Activated naive CD4-positive, alpha-beta T cell treated with anti-CD3 and anti-CD28 coated beads, Interleukin-2, amount 50 U/mL, for 16 hours (primary cell): ENCODE measurements at places on chromosomes 7 and 10.

DNA sequence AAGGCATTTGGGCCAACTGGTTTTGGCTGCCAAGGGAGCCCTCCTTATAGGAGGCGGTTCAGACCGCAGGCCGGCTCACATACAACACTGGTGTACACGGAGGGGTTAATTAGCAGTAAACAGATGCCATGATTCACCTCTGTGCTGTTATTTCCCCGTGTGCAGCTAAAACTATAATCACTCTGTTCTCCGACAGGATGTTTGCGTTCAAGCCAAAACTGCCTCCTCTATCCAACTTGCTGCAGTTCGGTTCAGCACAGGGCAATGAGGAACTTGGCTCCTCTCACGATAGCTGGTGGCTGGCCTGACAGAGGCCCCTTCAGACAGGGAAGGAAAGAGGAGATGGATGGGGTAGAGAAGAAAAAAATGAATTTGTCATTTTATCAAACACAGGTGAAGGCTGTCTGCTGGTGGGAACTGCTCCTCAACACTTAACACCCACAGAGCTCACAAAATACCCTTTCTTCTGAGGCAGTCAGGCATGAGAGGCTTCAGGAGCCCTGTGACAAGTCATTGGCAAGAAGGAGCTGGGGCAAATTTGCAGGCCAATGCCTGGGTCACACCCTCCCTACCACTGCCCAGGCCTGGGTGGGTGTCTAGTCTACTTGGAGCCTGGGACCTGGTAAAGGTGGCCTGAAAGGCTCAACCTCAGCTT lies 24.0 kb downstream of the KCNMA1 start:
- DNase-seq, result no peak

DNA sequence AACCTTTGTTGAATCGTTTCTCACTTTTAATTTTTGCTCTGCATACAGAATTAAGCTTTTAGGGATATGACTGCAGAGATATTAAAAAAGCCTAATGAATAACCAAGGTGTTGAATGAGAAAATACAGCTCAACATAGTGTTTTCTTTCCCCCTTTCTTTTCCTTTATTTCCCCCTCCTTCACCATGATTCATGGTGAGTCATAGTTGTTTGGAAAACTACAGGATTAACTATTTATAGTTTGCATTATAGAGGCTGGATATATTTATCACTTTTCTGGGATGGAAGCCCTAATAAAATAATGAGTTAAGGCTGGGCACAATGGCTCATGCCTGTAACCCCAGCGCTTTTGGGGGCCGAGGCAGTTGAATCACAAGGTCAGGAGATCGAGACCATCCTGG lies 115.0 kb downstream of the DNAJB9 start:
- no peak for DNase-seq

DNA sequence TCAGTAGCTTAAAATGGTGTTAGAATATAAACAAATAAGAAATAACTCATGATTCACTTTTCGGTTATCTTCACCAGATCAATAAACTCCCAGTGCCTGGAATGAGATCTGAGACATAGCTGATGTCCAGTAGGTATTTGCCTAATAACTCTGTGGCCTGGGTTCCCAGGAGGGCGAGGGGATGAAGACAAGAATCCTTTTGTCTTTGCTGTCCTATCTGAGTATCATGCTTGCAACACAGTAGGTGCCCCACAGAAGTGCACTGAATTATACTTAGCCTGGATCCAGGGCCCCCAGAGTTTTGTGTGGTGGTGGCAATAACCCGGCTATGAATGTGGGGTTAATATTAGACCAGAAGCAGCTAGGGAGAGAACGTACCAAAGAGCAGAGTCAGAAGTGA lies 350.1 kb upstream of the AOAH start:
- DNase-seq, result no peak

DNA sequence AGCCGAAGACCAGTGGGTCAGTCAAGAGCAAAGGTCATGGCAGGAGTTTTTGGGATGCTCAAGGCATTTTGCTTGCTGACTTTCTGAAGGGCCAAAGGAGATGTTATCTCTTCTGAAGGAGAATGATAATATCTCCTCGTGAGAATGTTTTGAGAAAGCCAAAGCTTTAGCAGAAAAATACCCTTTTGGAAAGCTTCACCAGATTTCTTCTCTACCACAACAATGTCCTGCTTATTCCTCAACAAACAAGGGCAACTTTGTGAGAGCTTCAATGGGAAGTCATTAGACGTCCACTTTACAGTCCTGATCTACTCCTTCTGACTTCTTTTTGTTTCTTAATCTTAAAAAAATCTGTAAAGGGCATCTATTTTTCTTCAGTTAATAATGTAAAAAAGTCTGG lies 132.8 kb upstream of the DNAJB12 start:
- DNase-seq, result no peak

- DNase-seq, result no peak
These were observed 34.8 kb downstream of the NEUROG3 start for GRCh38 chr10:69538461-69538860.

GRCh38 chr10:80155696-80156215 lies 23.2 kb downstream of the PLAC9 start:
- DNase-seq, result no peak

- DNase-seq, result no peak
These were observed 54.7 kb upstream of the AFAP1L2 start for GRCh38 chr10:114458955-114459354.

- peak; percentile 30 for DNase-seq
These were observed 7.8 kb upstream of the RBM28 start for GRCh38 chr7:128351296-128352152.

- no peak for DNase-seq
These were observed 227.7 kb downstream of the FANK1 start for GRCh38 chr10:126124046-126124445.

DNA sequence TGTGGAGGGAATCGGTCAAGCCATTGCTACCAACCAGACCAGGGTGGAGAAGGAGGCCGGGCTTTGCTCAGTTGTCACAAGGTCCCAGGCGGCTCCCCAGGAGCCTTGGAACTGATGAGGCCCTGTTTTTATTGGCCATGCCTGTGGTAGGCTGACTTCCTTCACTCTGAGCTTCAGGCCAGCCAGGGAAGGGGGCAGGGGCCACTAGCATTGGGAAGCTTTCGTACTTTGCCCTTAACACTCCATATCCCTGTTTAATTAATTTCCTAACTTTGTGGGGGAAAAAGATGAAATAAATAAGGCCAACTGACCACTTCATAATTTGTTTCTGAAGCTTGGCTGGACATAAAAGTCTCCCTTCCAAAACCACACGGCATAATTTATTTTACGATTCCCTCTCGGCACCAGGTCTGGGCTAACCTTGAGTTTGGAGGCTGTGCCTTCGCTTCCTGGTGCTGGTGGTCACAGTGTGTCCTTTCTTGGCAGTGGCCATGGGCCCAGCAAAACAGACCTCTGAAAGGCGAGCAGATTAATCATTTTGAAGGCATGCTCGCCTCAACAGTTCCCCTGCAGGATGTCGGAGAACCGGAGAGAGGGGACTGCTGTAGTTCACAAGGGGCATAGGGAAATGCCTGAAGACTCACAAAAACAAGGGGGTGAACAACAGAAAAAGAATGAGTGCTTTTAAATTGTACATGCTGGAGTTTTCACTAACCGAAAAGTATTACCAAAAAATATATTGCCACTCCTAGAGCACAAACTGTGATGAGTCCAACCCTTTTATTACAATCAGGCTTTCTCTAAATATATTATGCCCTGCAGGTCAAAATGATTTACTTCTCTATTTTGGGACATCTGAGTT lies 966.0 kb downstream of the LRMDA start:
- DNase-seq, result no peak

- DNase-seq, result no peak
These were observed 6.2 kb downstream of the AVL9 start for GRCh38 chr7:32501522-32501921.

DNA sequence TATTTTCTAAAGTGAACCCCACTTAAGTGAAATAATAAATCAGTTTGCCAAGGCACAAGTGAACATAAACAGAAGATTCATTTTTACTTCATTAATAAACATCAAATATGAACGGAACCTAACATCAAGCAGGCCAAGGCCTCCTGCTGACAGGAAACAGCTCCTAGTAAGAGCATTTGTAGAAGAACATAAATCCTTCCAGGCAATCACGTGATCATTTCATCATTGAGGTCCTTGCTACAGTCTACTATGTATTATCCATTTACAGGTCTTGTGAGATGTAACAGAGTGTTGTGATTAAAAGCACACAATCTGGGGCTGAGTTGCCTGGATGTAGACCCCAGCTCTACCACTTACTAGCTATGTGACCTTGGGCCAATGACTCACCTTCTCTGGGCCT lies 70.6 kb downstream of the CALD1 start:
- DNase-seq, result no peak

DNA sequence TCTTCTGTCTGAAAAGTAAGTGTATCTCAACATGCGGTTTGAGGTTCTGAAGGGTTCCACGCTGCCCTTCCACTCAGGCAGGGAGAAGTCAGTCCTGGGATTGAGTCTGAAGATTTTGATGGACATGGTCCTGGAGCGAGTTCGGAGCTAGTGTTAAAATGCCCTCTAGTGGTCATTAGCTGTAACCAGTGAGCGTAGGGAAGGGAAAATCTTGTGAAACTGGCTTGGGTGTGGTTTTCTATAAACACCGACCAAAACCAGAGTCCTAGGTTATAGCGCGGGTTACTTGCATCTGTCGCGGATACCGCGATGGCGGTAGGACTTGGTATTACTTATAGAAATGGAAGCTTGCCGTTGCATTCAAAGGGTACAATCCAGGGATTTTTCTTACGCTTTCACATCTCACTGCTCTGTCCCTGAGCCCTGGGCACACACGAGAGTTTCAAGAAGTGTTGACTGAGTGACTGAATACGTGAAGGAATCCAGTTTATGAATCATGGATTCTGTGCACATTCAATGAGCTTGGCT lies 348.2 kb upstream of the C7orf33 start:
- DNase-seq, result no peak

- DNase-seq, result no peak
These were observed 34.4 kb upstream of the SLC29A4 start for GRCh38 chr7:5248201-5248885.

DNA sequence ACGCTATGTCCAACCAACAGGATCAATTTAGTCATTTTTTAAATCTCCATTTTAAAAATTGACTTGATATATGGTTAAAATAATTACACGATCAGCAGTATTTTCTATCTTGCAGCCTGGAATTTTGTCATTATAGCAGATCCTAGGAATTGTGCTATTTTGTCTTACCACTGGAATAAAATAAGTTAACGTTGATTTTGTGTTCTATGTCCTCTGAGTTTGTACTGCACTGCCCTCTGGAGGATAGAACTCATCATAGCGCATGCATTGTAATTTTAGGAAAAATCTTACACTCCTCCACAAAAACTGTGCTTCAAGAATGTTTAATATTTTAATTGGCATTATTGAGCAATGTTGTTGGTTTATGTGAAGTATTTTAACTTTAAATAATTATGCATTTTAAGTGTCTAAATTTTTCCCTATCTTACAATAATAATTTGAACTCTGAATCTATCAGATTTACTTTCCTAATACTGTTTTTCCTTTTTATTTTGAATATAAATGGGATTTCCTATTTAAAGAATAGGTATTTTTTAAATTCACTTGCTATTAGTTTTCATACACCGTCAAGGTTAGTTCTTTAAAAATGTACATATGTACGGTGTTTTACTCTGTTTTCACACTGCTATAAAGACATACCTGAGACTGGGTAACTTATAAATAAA lies 220.1 kb downstream of the PPP1R3A start:
- DNase-seq, result no peak

DNA sequence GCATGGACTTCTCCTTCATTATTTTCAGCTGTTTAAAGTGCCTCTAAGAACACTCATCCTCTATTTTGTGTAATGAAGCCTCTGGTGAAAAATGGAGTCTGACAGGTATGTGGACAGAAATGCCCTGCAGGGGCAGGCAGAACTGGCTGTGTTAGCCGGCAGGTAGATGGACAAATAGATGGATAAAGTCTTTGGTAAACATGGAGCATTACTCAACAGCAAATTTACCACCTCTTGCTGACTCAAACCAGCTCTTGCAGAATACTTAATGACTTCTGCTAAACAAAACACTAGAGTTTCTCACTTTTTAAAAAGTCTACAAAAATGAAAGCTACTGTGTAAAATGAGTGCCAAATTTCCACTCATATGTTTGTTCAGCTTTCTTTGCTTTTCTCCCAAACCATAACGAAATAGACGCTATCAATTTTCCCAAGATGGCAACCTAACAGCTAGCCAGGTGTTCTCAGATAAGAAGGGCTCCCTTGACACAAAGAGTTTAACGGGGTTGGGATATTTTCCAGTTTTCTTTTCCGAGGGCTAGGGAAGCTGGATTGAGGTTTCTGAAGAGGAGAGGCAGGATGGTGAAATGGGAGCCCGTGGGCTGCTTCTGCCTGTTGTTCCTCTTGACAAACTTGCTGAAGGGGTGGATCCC lies 71.9 kb upstream of the HABP2 start:
- no peak for DNase-seq

GRCh38 chr10:14820010-14820774 lies 17.6 kb downstream of the CDNF start:
- DNase-seq, result no peak

GRCh38 chr10:113552701-113553100 lies at the start of gene HABP2:
Gene HABP2, plus strand, starts transcription at chr10:113553053. Its CDS starts 69 bp downstream, at chr10:113553122.
- DNase-seq, result no peak

GRCh38 chr10:100683545-100684300 lies 61.7 kb upstream of the PAX2 start:
- DNase-seq, result no peak

GRCh38 chr7:69833964-69834363 lies 235.7 kb downstream of the AUTS2 start:
- DNase-seq, result no peak

DNA sequence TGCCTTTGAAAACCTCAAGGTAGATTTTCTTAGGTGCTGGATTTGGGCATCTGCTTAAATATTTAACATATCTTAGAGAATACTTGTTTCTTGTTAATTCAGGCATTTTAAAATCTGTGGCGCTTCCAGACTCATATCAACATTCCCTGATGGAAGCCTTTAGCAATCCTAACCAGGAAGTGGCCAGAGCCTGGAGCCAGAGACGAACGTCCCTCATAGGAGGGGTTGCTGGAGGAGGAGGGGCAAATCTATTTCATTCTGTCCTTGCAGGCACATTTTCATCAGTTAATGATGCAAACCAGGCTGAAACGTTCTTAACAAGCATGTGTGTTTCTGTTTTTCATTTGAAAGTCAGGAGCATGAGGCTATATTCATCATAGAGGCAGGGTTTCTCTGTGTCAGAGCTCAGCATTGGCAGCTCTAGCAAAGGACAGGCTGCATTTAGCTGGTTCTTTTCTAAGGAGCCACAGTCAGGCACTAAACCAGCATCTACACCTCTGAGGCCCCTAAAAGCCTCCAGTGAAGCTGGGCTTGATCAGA lies 17.8 kb upstream of the IFIT2 start:
- no peak for DNase-seq
